Suppressor macrophage treated with lipopolysaccharide for 4 hours (primary cell): ENCODE measurements at places on chromosomes 4 and X.

DNA sequence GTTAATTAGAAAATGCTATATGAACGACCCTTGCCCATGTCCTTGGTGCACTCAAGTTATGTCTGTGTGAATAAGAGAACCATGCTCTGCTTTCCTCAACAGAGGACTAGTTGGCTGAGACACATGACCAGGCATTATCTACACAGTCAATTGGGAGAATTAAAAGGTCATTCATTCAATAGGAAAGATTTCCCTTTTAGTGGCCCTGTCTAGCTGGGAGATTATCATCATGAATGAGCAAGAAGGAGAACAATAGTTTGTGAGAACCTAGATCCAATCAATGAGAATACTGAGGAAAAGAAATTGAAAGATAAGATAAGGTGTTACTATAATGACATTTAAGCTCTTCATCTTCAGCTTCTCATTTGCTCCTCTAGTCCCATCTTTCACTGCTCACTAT, 1033.4 kb upstream of the LCORL start:
- no peak for DNase-seq

DNA sequence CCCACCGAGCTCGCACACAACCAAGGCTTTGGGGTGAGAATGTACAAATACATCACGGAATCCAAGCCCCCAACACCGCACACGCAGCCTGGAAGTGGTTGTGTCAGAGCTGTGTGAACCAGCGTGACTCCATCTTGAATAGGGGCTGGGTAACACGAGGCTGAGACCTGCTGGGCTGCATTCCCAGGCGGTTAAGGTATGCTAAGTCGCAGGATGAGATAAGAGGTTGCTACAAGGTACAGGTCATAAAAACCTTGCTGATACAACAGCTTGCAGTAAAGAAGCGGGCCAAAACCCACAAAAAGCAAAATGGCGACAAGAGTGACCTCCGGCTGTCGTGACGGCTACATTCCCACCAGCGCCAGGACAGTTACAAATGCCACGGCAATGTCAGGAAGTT, 258.4 kb downstream of the DHRSX start:
- no peak for DNase-seq

DNA sequence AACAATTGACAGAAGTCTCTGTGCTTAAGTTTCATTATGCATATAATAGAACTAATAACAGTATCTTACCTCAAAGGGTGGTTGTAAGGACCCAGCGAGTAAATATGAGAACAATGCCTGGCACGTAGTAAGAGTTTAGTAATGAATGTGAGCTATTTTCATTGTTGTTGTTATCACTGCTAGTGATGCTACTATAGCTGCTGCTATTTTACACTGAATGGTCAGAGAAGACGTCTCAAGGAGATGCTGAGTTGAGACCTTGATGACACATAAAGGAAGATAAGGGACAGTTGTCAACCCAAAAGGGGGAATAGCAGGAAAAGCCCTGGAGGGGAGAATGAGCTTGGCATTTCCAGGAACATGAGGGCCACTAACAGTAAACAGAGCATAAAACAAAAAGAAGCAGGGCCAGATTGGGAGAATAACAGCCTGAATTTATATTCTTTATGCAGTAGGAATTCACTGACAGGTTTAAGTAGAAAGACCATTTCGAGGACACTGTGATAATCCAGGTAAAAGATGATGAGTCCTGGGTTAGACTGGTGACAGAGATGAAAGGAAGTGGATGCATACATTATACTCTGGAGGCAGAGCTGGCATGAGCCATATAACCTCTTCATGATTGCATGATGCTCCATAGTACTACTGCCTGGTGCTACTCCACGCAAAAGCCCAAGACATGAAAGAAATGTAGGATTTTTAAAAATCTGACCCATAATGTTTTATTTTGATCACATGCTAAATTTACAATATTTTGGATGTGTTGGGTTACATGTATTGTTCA, 23.1 kb downstream of the ATP8A1 start:
- DNase-seq: no peak

DNA sequence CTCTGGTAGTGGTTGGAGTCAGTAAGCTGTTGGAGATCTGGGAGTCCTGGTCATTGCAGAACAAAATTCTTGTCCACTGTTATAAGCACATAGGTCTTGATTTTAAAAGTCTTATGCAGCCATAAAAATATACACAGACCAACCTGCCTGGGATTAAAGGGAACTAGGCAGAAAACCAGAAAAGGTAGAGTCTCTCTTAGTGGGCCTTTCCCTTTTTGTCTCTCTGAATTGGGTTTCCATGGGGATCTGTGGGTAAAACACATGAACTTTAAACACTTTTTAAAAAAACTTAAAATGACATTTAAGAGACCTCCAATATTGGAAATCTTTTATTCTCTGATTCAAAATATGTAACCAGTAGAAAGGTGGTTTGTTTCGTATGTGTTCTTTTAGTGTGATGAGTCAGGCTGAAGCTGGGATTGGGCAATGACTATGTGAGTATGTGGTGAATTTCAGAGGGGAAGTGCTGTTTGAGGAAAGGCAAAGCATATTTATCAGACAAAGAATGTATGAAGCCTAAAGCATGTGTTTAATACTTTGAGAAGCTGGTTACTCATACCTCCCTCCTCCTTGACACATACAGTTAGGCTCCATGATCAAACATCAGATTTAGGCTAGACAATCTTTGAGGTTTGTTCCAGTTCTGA, 29.6 kb downstream of the SLC16A2 start:
- peak; percentile 80 for DNase-seq

GRCh38 chr4:138892483-138893407, 122.8 kb upstream of the NOCT start:
- peak; percentile 41 for DNase-seq

DNA sequence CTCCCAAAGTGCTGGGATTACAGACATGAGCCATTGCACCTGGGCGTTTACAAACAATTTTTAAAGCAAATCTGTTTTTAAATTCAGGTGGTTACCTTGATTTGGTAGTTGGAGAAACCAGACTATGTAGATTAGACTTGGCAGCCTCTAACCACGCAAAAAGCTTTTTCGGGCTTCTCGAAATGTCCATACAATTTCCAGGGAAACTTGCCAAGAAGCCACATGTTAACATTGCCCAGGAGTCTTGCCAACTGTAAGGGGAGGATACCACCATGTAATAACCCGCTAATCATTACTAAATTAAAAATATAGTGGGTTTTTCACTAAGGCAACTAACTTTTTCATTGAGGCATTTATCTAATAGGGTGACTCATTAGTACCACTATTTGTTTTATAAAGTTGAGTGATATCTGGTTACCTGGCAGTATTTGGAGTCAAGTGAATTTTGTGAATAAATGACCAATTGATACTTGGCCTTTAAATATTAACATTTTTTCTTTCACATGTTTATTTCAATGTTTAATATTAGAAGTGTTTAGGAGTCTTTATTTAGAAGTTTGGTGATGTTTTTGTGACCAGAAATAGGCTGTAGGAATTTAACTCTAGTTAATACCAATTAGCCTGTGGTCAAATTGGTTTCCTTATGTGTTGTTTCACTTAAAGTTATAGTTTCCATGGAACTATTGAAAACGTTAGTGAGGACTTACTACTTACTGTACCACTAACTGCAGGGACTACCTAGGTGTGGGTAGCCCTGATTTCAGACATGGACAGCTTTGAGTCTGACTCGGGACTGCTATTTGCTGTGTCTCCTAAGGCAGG, 61.3 kb downstream of the CLDN34 start:
- DNase-seq: no peak

- no peak for DNase-seq
Measured at GRCh38 chr4:4408576-4409335, 21.9 kb downstream of the NSG1 start.

GRCh38 chr4:89994176-89994873, 99.7 kb downstream of the MMRN1 start:
- DNase-seq: peak; percentile 5

GRCh38 chrX:68415316-68415715, 18.0 kb downstream of the OPHN1 start:
- peak; percentile 54 for DNase-seq

GRCh38 chrX:58051346-58051745, 141.1 kb upstream of the ZXDA start:
- no peak for DNase-seq

DNA sequence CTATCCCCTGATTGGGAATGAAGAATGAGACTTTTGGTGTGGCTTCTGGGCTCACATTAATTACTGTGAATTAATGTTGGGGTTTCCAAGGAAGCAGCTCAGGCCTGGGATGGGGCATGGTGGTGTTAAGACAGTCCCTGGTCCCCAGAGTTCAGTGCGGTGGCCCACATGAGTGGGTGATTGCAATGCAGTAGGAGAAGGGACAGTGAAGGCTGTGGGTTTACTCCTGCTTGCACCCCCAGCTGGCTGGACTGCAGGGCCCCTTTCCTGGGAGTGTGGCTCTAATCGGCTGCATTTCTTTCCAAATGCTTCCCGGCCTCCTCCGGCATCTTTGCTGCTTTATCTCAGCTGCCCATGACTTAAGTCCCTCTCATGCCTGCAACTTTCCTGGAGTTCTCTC, 28.2 kb upstream of the GPR78 start:
- no peak for DNase-seq

- no peak for DNase-seq
Measured at GRCh38 chr4:80188801-80189458, 8.4 kb upstream of the PRDM8 start.

DNA sequence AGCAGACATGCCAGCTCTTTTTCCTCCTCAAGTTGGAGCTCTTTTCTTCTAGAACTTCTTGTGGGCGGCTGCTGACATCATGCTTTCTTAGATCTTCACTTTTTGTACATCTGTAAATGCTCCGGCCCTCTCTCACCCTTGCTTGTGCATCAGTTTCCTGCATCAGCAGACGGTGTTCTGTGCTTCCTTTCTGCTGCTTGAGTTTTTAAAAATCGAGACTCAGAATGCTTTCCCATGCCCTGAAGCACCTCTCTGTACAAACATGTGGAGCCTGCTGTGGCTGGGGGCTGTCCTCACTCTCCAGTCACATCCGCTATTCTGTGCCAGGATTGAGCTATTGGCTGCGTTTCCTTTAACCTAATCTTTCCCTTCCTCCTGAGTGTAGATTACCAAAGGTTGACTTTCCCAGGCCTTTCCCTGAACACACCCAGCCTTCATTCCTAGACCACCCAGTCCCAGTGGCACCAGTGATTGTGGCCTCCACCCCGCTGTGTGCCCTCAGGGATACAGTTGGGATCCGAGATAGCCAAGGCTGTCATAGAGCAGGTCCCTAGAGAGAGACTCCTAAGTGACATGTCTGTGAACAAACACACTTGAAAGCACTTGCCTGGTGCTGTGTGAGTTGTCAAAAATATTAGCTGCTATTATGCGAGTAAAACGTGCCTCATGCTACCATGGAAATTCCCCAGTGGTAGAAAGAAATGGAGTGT, 41.9 kb downstream of the TNIP2 start:
- peak; percentile 49 for DNase-seq

- DNase-seq: no peak
Measured at GRCh38 chr4:1338752-1339414, 8.1 kb upstream of the UVSSA start.

DNA sequence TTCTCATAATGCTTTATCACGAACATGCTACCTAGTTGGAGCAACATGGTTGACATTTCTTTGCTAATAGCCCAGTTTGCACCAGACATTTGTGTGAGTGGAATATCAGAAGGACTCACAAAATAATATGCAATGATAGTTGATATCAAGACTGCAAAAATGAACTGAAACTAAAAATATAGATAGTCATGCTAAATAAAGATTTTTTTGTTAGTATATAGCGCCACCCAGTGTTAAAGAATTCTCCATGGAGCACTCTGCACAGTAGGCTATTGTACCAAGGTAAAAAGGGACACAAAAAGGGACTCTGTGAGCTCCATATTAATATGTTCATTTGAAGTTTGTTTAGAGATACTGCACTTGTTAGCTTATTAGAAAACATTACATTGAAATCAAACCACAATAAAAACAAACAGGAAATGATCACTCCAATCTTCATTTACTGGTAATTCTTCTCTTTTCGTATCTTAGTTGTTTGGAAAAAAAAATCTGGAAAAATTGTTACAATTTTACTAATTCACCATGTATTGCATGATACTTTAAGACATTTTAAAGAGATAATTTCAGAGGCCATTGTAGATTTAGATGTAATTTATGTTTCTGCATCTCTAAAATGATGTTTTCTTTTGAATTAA, 1509.6 kb downstream of the ADGRL3 start:
- DNase-seq: peak; percentile 64

- DNase-seq: peak; percentile 81
Measured at GRCh38 chrX:11143931-11144678, 33.0 kb downstream of the HCCS start.

GRCh38 chr4:6972911-6973310, 63.3 kb downstream of the TBC1D14 start:
- no peak for DNase-seq

GRCh38 chr4:118225511-118225910, 127.3 kb downstream of the PRSS12 start:
- DNase-seq: no peak

- no peak for DNase-seq
Measured at GRCh38 chrX:66915893-66916292, 277.0 kb upstream of the EDA2R start.

- no peak for DNase-seq
Measured at GRCh38 chr4:78369679-78370078, 181.9 kb upstream of the ANXA3 start.

DNA sequence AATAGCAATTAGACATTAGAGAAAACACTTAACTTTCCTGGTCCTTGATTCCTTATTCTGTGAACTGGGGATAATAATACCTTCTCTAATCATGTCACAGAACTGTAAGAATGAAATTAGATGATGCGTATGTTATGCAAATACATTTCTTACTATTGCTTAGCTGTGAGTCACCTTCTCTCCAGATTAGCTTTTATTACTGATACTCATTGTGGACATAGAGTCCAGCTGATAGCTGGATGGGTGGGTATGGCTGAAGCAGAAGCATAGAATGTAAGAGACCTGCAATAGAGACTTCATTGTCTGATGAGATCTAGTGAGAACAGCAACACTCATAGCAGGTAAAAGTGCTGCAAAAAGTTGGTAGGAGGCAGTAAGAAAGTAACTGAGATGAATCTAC, 437.2 kb upstream of the ZFP42 start:
- DNase-seq: no peak

GRCh38 chr4:120691536-120691935, 231.0 kb downstream of the PRDM5 start:
- no peak for DNase-seq

GRCh38 chrX:3748052-3748559, 34.7 kb upstream of the PRKX start:
- peak; percentile 2 for DNase-seq

- peak; percentile 54 for DNase-seq
Measured at GRCh38 chrX:68511255-68511654, 12.4 kb downstream of the YIPF6 start.

- no peak for DNase-seq
Measured at GRCh38 chr4:113689394-113689793, 72.1 kb downstream of the CAMK2D start.

- no peak for DNase-seq
Measured at GRCh38 chr4:1417522-1418390, 11.5 kb upstream of the NKX1-1 start.

DNA sequence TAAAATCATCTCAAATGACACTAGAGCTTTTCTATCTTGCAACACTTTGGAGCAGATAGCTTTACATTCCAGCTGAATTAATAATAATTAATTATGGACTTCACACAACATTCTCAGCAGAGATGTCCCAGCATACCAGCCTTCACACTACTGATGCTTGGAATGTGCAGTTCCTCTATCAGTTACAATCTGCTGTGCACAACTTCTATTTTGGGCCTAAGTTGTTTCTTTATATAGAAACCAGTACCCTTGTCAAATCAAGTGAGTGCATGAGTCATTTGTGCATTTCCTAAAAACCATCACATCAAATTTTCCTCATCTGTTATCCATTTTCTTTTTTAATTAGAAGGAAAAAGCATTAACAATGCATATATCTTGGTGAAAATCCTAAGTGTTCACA, 8.8 kb upstream of the RASL11B start:
- peak; percentile 46 for DNase-seq
